ENCODE measurements at places on chromosomes 6 and 20.

DNA sequence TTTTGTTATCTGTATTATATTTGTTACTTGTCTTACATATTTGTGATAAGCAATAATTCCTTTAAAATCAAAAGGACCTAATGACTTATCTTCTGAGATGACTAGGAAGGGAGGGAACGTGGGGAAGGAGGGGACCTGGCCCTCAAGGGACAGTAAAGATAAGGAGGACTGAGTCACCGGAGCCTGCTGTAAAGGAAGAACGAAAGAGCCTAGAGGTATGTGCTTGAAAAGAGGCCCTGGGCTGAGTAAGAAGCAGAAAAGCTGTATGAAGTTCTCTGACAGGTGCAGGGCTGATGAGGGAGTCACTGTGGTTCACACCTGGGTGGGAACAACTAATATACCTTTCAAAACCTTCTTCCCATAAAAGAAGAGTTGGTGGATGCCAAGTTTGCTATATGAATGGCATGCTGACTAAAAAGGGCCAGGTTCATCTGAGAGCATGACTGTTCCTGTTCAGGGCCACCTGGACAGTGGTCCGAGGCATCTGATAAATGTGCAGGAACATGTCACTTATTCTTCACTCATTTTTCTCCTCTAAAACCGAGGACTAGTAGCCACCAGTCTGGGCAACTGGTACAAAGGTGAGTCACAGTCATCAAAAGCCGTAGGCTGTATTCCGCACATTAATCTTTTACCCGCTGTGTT is 111.3 kb downstream of the TNFAIP3 start:
- no peak for DNase-seq

DNA sequence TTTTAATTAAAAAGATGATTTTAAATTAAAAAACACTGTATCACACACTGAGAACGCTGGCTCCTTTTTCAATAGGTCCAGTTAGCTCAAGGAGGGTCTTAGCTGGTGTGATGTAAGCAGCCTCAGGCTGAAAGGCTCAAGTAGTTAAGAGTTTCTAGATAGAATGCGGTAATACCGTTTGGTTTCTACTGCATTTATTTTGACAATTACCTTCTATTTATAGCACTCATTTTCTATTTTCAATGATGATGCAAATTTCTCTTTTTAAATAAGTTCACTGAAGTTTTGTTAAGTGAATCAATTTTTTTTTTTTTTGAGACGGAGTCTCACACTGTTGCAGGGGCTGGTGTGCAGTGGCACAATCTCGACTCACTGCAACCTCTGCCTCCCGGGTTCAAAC is 87.1 kb downstream of the PREX1 start:
- DNase-seq, result no peak

GRCh38 chr6:149182262-149182661 is 135.2 kb upstream of the TAB2 start:
- DNase-seq, result no peak

DNA sequence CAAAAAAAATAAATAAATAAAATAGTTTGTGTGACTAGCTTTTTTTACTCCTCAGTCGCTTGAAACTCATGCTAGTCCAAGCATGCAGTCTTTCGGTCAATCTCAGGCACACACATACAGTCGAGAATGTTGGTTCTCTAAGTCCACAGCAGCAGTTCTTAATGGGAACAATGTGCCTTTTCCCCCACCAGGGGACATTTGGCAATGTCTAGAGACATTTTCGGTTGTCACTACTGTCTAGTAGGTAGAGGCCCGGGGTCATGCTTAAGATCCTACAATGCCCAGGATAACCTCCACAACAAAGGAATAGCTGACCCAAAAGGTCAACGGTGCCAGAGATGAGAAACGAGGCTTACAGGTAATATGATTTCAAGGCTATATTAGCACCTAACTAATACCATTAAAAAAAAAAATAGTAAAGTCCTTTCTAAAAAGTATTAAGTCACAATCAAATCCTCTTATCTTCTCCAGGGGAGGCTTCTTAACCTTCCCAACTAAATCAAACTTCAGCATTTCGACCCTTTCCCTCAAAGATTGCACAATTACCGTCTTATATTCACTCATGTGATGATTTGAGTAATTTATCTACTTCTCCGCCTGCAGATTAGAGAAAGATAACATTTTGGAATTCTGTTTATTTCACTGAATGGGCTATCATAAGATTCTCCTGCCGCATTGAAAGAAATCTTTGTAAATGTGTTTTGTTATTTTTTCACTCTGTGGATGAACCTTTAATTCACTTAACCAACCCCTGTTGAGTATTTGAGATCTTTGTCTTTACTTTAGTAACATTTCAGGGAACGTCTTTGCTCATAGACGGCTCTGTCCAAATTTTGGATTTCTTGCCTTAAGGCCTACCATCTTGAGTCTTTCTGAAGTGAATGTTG is 8.1 kb upstream of the SALL4 start:
- DNase-seq, result no peak

GRCh38 chr6:143405373-143406154 is 44.9 kb downstream of the ADAT2 start:
- peak; percentile 91 for DNase-seq

- peak; percentile 14 for DNase-seq
Observed at GRCh38 chr20:13262671-13263360, 41.7 kb downstream of the ISM1 start.

GRCh38 chr20:58956078-58956477 is 25.0 kb upstream of the NELFCD start:
- no peak for DNase-seq

DNA sequence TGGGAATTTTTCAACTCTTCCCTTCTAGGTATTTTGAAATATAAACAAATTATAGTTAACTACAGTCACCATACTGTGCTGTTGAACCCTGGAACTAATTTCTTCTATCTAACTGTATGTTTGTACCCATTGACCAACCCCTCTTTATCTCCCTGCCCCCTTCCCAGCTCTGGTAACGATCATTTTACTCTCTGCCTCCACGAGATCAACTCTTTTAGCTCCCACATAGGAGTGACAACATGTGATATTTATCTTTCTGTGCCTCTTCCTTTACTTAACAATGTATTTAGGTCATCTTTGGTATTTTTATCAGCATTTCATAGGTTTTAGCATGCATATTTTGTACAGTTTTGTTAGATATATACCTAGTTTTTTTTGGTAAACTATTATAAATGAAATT is 45.9 kb downstream of the ASXL1 start:
- no peak for DNase-seq

- DNase-seq, result no peak
Observed at GRCh38 chr6:48568856-48569255, 457.9 kb upstream of the PTCHD4 start.
